Panc1 (cell line): ENCODE measurements at places on chromosomes 4 and X. TPM values are rescaled to one million over a fixed set of nuclear protein-coding genes. Genes with fewer than 3 reads are reported as not detected.

- DNase-seq: peak; percentile 39
Observed at GRCh38 chr4:183471946-183472708, 27.7 kb downstream of the CDKN2AIP start.

DNA sequence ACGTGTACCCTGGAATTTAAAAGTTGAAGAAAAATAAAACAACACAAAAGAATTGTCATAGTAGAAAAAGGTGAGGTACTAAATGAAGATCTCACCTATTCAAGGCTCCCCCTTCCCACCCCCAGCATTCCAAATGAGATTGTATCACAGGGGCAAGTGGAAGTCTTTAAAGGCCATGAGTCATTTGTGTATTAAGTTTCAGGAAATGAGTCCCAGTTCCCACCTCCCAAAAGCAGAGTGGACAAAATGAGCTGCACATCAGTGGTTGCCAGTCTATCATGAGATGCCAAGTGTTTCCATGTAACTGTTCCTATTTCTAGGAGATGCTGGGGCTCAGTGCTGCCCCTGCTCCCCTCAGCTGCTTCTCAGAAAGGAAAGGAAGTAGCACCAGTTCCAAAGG is 20.1 kb downstream of the ARHGEF9 start:
- DNase-seq: no peak

Gene IDUA
- total RNA-seq: 30.6 TPM

DNA sequence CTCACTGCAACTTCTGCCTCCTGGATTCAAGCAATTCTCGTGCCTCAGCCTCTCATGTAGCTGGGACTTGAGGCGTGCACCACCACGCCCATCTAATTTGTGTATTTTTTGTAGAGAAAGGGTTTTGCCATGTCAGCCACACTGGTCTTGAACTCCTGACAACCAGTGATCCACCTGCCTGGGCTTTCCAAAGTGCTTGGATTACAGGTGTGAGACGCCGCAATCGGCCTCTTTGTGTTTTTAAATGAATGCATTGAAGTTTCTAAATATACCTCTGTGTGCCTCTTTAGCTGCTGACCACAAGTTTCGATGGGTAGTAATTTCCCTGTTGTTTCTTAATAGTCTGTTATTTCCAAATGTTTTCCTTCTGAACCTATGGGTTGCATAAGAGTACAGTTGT is 765.3 kb upstream of the GRIA3 start:
- DNase-seq: no peak

Gene STOX2
- total RNA-seq: 10.6 TPM
